Foreskin keratinocyte (primary cell): ENCODE measurements at places on chromosomes 2 and 18. TPM values are rescaled to one million over a fixed set of nuclear protein-coding genes. Genes with fewer than 3 reads are reported as not detected.

Gene SCYGR4
- not detected in 2 replicates for polyA plus RNA-seq

Gene G6PC2
- not detected in 2 replicates for polyA plus RNA-seq

Gene SNTG2
- not detected in 2 replicates for polyA plus RNA-seq

Gene SERPINB11
- not detected in 2 replicates for polyA plus RNA-seq

Gene SOWAHC
- polyA plus RNA-seq = 10.1 and 11.5 TPM in 2 replicates

Gene ANKRD62
- polyA plus RNA-seq = not detected in 2 replicates

Gene CAPN14
- polyA plus RNA-seq = 0.11 and 0.12 TPM in 2 replicates

Gene C2orf81
- 1.9 and 3.2 TPM in 2 replicates for polyA plus RNA-seq

Gene KCNG2
- polyA plus RNA-seq = not detected in 2 replicates

Gene TCF7L1
- 18.4 and 24.1 TPM in 2 replicates for polyA plus RNA-seq

Gene AKAIN1
- not detected in 2 replicates for polyA plus RNA-seq

Gene GRHL1
- 0.35 and 0.41 TPM in 2 replicates for polyA plus RNA-seq

Gene CYP1B1
- polyA plus RNA-seq = 0.06 and 0.07 TPM in 2 replicates

Gene CKAP2L
- 9.2 and 13.4 TPM in 2 replicates for polyA plus RNA-seq

Gene SLC25A12
- 7.6 and 9.7 TPM in 2 replicates for polyA plus RNA-seq

Gene SERPINB10
- 0.73 TPM in 1 of 2 replicates, not detected in the other for polyA plus RNA-seq

Gene FBLN7
- 0.10 and 0.16 TPM in 2 replicates for polyA plus RNA-seq

Gene OTOS
- polyA plus RNA-seq = not detected in 2 replicates

Gene CHRND
- not detected in 2 replicates for polyA plus RNA-seq

Gene STEAP3
- 16.5 and 21.0 TPM in 2 replicates for polyA plus RNA-seq

Gene GRB14
- 1.5 and 2.5 TPM in 2 replicates for polyA plus RNA-seq

Gene CTNNA2
- polyA plus RNA-seq = not detected in 2 replicates

Gene LINC00305
- not detected in 2 replicates for polyA plus RNA-seq

Gene NEU2
- polyA plus RNA-seq = not detected in 2 replicates

Gene KCNJ3
- polyA plus RNA-seq = not detected in 2 replicates

Gene RAB11FIP5
- 27.5 and 31.2 TPM in 2 replicates for polyA plus RNA-seq

Gene WNT10A
- polyA plus RNA-seq = 2.8 and 4.1 TPM in 2 replicates

Gene TSPYL6
- not detected in 2 replicates for polyA plus RNA-seq
